ENCODE measurements at places on chromosomes 6 and 20.

GRCh38 chr6:147281895-147282565 is 77.8 kb downstream of the STXBP5 start:
- DNase-seq: no peak

GRCh38 chr6:106997392-106998158 is 23.0 kb upstream of the CD24 start:
- DNase-seq: peak; percentile 17

DNA sequence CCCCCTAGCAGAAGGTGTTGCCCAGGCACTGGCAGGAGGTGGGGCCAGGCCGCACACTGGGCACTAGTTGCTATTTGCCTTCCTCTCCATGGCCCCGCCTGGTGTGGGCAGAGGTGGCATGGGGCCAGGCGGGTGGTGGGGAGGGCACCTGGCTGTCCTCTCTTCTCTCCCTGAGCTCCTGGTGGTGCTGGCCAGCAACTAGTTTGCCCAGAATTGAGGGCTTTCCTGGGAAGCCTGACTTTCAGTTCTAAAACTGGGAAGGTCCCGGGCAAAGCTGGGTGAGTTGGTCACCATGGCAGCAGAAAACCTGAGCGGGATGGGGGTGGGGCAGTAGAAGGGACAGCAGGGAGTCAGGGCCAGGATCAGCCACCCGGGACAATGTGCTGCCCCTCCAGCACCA is 48.2 kb downstream of the RBM38 start:
- no peak for DNase-seq

DNA sequence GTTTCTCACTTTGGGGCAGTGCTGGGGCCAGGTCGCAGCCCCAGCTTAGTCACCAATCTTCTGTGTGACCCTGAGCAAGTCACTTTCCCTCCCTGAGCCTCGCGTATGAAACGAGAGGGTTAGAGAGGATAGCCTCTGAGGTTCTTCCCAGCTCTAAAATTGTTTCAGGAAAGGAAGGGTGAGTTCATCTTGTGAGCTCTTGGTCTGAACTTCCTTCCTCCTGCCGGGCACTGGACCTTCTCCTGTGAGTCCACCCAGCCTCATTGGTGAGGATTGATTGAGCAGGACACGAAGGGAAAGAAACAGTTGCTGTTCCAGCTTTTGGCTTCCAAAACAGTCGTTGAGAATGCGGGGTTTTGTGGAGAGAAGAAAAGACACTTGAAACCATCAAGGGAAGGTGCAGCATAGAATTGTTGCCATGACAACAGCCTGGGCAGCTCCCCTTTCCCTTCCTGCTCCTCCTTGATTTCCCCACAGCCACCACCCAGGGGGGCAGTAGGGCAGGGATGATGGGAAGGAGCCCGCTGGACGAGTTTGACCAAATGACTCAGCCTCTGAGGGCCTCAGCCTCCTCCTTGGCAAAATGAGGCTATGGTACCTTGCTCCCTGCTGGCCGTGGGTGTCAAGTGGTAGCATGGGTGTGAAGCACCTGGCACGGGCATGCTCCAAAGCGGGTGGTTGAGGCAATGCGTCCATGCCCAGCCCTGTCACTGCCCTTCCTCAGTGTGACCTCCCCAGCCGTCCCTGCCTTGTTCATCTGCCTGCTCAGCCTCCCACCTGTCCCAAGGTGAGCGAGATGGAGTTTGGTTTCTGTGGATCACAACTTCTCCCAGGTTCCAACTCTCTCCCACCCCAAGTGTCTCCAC is 107.8 kb downstream of the CDC5L start:
- no peak for DNase-seq

- no peak for DNase-seq
These were observed 37.1 kb downstream of the SMLR1 start for GRCh38 chr6:130864344-130864743.

DNA sequence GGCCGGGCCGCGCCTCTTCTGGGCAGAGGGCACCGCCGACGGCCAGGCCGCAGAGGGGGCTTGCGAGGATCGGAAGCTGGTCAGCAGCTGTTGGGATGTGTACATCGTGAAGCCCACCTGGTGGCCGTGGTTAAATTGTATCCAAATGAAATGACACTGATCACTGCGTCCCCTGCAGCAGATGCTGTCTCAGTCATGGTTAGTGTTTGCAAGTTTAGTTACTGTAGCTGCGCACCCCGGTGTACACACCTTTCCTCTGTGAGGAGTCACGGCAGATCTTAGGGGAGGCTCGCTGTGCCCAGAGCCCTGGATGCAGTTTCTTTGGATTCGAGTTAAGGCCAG is 653 bp downstream of the NAA20 start:
- DNase-seq: no peak

GRCh38 chr6:96469312-96469711 is 52.3 kb upstream of the UFL1 start:
- DNase-seq: no peak

GRCh38 chr6:41404182-41404845 is 68.9 kb downstream of the NCR2 start:
- DNase-seq: peak; percentile 20

DNA sequence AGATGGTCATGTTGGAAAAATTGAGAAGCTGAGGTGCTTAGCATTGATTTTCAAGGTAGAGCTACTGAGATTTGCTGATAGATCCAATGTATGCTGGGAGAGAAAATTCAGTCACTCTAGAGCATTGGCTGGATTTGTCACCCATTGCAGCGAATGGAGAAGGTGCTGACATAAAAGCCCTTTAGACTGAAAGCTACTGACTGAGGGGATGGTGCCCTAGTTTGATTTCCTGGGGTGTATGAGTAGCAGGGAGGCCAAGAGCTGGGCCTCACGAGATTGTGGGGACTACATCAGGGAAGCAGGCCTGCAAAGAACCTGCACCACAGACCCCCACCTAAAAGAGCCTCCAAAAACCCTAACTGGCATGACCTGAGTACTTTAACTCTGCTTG is 23.9 kb upstream of the PRND start:
- DNase-seq: no peak

DNA sequence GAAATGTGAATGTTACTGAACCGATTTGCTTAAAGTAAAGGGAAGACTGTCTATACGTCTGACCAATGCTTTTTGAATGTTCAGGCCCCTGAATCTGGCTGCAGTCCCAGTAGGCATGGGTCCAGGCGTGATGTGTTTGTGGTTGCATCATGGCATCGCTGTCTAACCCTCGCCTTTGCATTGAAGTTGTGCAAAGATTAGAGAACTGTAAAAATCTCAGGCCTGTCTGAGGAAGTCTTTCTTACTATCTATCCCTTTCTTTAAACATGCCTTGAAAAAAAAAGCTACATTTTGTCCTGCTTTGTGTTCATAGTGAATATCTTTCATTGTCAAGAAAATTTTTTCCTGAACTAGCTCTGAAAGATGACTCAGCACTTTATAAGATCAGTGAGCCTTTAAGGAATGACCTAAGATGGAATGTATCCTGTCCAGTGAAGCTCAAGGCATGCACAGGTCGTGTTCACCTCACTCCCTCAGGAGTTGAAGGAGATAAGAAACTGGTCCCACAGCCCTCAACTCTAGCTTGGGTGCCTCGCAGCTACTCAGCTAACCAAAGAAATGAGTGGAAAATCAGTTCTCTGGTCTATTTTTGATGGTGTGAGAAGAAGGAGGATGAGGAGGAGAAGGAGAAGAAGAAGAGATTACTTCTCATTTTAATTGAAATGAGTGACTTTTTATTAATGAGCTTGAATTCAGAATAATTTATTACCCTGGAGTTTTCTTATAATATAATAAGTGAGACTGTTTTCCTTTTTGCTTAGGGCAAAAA is 48.6 kb downstream of the TPD52L1 start:
- peak; percentile 55 for DNase-seq

DNA sequence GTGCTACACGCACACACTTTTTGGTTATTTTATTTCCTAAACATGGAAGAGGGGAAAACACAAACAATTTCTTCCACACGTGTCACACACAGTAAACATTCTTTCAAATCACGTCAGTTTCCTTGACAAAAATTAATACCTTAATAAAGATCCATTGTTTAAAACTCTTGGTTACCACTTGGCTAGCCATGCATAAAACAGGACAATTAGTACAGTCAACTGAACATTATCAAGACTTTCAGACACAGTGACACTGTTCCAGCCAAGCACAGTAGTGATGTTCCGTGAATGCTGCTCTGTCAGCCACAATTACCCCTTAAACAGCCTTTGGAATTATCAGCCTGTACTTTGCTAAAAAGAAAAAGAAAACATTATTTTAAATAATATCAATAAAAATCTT is 50.8 kb downstream of the GMDS start:
- no peak for DNase-seq

DNA sequence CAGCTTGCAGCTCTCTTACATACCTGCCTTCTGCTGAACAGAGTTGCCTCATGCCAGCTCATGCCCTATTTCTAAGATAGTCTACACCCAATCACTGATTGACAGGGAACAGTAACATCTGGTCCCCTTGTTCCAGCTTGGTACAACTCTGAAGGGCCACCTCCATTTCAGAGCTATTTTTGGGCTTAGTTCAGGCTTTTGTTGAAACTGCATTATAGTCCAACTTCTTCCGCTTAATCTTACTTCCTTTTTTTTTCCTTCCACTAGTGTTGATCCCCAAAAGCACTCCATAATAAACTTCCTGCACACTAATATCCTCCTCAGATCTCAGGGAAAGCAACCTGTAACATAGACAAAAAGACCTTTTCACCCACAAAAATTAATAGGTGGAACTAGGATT is 65.7 kb upstream of the TNFRSF21 start:
- DNase-seq: no peak

All from AG09309 (cell line).